ENCODE measurements at places on chromosomes 2 and 18.
A peak's percentile ranks its signal among the peaks of the same experiment; 100 is the strongest.

DNA sequence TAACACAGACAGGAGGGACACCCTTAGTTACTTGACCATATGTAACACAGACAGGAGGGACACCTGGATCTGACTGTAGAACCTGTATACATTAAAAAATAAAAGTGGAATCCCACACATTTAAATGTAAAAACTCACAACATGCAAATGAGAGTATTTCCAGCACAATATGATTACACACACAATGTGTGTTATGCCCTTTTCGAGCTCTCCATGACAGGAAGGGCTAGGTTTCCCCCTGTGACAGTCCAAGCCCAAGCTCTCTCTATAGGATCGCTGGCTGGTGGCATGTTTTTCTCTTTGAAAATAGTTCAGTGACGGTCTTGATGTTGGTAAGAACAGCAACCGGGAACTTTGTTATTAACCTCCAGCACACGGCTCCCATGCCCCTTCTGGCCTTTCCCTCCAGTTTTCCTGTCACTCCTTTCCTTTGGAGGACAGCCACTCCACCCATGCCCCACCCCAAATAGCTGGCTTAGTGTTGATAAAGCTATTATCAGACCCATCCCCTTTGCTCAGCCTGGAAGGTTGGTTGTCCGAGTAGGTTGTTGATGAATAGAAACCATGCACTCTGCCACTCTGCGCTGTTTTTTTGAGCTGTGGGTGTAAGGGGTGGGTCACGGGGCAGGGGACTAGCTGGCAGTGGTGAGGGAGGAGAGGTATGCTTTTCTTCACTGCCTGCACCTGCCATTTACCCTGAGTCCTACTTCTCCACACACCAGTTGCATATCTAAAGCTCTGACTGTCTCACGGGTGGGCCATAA is 2.7 kb downstream of the RASGRP3 start:
- DNase-seq: no peak

GRCh38 chr18:11981192-11981542 is at the start of gene IMPA2:
Gene IMPA2 (plus strand): TSS chr18:11981507. CDS start chr18:11981670, 163 bp downstream.
- peak; percentile 80 for DNase-seq

DNA sequence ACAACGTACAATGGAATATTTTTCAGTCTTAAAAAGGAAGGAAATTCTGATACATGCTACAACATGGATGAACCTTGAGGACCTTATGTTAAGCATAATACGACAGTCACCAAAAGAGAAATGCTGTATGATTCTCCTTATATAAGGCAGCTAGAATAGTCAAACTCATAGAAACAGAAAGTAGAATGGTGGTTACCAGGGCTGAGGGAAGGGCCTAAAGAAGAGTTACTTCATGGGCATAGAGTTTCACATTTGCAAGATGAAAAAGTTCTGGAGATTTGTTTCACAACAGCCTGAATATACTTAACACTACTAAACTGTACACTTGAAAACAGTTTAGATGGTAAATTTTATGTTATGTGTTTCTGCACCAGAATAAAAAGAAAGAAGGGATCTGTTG is 113.3 kb downstream of the GALNT1 start:
- DNase-seq: no peak

DNA sequence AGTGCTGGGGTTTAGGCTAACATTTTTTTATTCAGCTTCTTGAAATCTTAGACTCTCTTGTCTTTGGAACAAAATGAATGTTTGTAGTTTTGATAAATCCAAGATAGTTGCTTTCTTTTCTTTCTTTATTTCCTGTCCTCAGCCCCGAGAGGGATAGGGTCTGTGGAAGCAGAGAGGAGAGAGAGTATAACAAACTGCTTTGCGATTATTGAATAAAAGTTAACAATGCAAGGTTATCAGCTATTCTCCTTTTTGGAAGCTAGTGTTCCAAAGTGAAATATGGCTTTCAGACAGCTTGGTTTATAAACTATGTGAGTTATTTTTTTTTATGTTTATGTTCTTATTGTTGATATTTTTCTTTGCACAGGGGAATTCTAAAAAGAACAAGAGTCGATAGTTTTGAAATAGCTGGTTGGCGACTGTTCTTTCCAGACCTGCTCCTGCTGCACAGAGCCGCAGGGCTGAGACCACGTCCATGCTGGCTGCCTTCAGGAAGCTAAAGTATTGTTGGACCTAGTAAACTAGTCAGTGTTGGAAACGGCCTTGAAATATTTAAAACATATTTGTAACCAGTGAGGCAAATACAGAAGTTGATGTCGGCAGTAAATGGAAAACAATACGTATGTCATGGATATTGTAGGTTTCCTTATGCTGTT is 15.5 kb upstream of the STON1 start:
- no peak for DNase-seq

GRCh38 chr2:168821577-168821976 is 19.1 kb downstream of the NOSTRIN start:
- DNase-seq: no peak

DNA sequence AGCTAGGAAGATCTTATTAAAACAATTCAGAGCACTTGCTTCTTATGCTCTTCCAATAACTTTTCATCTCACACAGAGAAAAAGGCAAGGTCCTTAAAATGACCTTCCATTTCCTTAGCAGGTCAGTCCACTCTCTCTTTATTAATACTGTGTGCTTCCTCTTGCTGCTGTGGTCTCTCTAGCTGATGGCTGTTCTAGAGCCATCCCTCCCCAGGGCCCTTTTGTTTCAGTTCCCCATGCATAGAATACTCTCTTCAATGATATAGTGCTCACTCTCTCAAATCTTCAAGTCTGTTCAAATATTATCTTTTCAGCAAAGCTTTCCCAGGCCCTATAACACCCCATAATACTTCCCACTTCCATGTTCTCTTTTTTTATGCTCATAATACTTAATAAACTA is 469.3 kb downstream of the METTL4 start:
- DNase-seq: no peak

GRCh38 chr2:96485751-96486651 is 19.2 kb downstream of the NEURL3 start:
- DNase-seq: no peak

DNA sequence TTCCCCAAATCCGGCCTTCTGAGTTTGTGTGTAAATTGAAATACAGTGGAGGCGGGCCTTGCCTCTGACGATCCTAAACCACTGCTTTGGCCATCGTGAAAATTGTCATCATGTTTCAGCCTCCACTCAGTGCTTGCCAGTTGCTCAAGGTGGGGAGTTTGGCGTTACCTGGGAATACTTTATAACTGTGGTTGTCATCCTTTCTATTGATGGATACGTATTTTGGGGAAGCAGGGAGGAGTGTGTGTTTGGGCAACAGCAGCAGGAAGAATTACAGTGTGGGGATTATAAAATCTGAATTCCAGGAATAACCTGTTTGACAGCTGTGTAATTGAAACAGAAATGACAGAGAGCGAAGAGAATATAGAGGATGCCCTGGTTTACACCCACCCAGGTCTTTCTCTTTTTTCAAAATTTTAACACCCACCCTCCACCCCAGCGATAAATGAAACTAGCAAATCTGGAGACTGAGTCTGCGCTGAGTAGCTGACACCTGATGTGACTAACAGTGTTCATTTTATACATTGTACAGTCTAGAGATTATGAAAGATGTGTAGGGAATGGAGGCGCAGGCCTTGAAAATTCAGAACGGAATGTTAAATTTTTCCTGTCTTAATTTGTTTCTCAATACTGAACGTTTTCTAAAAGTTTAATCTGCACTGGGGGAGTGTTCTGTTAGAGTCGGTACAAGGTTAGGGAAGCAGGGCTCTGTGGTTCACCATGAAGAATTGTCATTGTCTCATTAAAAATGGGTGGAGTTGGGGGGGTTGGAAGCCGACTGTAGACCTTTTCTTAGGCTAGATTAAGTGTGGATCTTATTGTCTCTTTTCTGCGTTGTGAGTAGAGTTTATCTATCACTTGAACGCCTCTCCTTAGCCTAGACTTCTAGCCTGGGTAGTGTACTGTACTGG is 1.6 kb downstream of the MAP4K4 start:
- DNase-seq: no peak

GRCh38 chr2:137411585-137411984 is 552.7 kb upstream of the HNMT start:
- no peak for DNase-seq

DNA sequence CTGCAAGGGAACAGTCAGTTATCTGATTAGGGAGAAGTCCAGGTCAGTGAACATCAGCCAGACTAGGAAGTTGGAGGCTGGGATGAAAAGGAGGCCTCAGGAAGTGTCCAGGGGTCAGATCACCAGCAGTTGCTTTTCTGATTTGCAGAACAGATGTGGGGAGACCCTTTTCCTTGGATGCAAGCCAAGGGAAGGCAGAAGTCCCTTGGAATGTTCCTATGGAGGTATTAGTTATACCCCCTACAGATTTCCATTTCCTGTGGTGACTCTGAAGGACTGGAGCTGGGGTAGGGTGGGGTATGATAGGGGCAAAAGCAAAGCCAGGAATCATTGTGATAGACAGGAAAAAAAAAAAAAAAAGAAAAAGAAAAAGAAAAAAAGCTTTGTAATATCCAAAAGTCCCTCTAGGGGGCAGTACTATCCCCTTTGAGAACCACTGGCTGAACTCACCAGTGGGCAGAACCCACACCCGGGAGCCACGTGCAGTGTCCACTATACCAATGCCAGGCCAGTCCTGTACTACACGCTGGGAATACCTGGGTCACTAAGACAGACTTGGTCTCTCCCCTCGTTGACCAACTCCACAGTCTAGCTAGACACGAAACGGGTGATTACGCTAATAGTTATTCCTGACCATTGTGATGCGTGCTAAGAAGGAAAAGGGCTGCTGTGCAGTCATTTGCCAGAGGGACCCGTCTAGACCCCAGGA is 7.4 kb downstream of the DYSF start:
- no peak for DNase-seq

GRCh38 chr18:21129566-21130216 is 18.1 kb upstream of the ROCK1 start:
- DNase-seq: no peak

DNA sequence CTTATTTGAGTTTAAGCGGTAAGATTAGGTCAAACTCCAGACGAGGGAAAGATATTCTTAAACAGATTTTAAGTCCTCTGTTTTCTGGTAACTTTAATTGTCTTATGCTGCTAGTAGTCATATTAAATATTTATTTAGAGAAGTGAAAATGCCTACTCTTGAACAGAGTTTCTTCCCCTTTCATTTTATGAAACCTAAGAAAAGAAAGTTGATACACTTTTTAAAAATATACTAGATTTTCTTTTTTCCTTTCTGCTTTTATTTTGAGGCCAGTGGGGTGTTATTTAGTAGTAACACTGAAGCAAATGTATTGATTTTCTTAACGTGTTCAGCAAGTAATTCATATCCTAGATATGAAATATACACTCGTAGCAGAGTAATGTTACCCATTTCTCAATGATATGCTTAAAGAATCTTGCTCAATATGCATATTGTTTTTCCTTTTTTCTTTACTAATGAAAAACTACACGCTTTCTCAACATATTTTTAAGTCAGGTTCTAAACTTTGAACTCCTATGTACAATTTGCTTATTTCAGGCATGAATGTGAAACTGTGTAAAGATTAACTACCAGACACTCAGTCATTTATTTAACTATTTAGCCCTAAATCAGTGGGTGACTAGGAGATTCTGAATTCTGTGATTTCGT is 691 bp downstream of the KYNU start:
- no peak for DNase-seq

- DNase-seq: no peak
Measured at GRCh38 chr2:17036361-17036760, 370.7 kb upstream of the CYRIA start.

DNA sequence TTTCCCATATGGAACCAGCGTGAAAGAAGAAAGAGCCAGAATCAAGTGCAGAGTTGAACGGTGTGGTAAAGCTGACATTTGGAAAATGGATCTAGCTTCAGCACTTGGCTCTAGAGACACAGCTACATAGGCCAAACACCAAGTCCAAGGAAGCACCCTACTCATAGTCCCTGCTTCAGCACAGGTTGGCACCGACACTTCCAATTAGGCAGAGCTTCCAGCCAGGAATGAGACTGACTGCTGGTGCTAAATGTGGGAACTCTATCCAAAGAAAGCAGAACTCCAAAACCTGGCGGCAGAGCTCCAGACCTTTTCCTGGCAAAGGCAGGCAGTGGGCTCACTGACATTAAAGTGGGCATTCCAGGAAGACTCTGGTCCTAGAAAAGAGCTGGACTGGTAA is 125.4 kb upstream of the CTNNA2 start:
- DNase-seq: no peak

Data from caudate nucleus (tissue), 63 donors.